Renal pelvis (tissue), 12 donors: ENCODE measurements at places on chromosomes 4 and X.

DNA sequence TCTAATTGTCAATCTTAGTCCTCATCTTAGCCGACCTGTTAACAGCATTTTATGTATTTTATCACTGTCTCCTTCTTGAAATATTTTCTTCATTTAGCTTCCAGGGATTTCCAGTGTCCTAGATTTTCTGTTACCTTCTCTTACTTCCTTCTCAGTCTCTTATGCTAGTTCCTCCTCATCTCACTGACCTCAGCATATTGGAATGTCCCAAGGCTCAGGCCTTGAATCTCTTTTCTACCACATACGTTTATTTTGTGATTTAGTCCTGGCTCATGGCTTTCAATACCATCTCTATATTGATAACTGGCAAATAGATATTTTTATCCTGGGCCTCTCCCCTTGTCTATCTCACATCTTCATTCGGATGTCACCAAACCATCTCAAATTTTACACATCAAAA, 61.1 kb downstream of the IQCM start:
- no peak for DNase-seq

DNA sequence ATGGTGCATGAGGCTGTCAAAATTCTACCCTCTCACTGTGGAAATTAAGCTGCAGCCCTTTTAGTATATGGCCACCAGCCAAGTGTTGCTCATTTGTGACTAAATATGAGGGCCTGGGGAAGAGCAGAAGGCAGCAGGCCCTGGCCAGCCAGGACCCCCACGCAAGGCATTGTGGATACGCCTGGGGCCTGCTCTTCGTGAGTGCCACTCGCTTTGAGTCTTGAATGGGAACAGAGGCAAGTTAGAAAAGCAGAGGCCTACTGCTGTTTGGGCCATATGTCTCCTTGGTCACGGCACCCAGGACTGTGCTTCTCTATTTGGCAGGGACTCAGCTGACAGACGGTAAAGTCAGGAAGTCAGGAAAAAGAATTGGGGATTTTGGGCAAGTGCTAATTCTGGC, 10.9 kb downstream of the RTL5 start:
- no peak for DNase-seq

DNA sequence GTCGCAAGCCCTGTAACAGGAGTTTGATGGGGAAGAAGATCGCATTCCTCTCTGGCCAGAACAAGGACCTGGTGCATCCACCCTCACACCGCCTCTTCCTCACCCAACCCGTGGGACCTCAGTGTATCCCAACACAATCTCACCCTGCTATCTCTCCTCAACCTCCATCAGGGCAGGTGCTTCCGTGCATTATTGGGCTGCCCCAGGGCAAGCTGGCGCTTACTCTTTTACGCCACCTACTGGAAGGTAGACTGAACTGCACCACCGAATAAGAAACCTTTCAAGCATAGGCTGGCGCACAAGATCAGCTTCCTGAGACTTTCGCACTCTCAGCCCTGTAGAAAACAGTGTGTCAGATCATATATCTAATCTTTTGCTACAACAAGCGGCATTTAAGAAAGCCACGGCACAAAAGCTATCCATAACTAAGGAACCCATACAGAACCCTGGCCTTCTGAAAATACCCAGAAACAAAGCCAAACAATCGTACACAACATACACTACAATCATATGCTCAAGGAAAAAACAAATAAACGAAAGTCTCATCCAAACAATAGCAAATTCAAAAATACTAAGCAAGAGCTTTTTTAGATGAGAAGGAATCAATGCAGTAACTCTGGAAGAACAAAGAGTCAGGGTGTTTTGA, 209.3 kb downstream of the UGT8 start:
- DNase-seq = no peak

- no peak for DNase-seq
These were observed 115.0 kb upstream of the TEX13C start for GRCh38 chrX:125204681-125205132.

DNA sequence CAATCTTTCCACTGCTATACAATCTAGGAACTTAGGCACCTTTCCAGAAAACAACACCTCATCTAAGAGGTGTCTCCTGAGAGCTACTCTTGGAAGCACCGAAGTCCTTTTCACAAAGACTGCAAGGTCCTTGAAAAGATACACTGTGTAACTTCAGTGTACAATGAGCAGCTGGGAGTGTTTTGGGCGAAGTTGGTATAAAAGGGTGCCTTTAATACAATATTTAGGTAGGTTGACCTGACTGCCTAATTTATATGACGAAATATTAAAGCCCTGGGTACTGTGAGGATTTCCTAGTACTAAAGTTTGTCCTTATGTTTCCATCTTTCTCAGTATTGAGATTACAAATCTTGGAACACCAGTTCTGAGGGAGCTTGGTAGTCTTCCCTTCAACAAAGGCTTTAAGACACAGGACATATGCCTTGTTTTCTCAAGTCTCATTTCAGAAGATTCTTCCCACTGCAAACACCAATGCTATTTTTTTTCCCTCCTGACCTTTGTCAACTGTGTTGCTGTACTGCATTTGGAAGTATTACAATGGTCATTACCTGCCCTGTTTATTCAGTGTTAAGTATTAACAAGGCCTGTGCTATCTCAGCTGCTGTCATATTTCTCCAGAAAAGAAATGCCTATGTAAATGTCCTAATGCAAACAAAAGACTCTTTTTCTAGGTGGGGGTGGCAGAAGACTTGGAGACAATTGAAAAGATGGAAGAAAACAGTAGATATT, 134.2 kb downstream of the MAML3 start:
- no peak for DNase-seq

GRCh38 chr4:68218044-68218443, 27.4 kb downstream of the TMPRSS11B start:
- DNase-seq = no peak

GRCh38 chrX:124548571-124548970, 202.2 kb downstream of the SH2D1A start:
- DNase-seq = no peak

GRCh38 chrX:8848911-8849310, 47.7 kb upstream of the FAM9A start:
- no peak for DNase-seq

- no peak for DNase-seq
These were observed 6.1 kb upstream of the CYSLTR1 start for GRCh38 chrX:78333521-78333920.

DNA sequence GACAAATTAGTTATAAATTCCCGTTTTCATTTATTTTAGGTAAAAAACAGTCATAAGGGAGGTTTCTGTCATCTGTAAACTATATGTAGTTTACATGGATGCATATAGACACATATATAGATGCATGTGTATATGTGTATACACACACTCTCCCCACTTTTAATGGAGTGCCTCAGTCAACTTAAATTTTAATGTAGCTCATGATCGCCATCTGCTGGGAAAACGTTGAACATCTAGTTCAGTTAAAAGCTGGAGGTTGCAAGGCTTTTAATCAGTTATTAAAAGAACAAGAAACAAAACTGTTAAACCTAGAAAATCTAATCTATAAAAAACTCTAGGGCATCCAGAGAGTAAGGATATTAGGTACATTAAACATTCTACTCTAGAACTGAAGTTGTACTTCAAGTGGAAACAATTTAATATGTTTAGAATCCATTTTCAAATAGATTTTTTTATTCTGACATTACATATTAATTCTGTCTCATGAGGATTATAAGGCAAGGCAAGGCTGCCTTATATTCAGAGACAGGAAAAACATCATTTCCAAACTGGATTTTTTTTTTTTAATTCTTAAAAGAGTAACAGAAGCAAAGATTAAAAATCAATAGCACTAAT, 122.6 kb downstream of the SHISA3 start:
- DNase-seq = peak; percentile 56

DNA sequence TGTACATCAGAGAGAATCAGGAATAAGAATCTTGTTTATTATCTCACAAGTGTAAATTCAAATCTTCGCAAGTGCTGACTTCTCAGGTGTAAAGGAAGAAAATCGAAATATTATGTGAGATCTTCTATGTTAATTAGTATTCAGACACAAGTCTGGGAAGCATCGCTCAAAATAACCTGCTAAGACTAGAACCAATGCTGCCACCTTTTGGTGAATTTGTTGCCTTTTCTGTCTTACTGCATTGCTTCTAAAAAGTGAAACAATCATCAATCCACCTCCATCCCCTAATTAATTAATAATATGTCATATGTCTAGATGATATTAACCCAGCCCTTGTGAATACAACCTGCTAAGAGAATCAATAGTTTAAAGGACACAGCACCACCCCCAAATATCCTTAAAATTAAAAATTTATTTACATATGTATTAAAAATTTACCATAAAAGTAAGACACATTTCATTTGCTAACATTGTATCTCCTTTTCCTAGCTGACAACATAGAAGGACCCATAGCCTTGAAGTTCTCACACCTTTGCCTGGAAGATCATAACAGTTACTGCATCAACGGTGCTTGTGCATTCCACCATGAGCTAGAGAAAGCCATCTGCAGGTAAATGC, 3.5 kb downstream of the EPGN start:
- peak; percentile 52 for DNase-seq

DNA sequence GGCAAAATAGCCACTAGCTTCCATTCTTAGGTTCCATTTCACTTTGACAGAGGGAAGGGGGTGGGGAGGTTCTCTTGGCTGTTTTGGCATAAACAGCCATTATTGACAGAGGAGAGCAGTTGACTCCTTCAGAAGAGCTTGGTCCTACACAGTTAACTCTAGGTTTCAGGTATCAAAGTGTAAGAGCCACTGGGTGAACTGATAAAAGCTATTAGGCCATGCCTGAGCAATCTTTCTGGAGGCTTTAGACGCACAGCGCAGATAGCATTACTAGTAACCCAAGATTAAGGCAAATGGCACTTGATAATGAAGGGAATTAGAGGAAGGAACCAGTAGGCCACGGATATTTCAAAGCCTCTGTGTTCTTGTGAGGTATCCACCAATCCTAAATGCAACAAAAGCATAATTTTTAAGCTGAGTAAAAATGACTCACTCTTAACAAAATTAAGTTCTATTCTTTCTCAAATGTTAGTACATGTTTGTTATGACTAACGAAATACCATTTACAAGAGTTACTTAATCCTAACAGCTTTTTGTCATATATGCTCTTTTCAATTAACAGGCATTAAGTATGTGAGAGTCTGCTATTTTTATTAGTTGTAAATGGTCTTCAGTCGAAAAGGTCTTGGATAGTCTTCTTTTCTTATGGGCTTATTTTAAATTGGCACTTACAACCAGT, 53.6 kb downstream of the SLC7A11 start:
- DNase-seq = peak; percentile 24

- no peak for DNase-seq
These were observed 7.0 kb downstream of the RS1 start for GRCh38 chrX:18664947-18665346.

GRCh38 chr4:169567916-169568315, 44.5 kb downstream of the NEK1 start:
- no peak for DNase-seq

DNA sequence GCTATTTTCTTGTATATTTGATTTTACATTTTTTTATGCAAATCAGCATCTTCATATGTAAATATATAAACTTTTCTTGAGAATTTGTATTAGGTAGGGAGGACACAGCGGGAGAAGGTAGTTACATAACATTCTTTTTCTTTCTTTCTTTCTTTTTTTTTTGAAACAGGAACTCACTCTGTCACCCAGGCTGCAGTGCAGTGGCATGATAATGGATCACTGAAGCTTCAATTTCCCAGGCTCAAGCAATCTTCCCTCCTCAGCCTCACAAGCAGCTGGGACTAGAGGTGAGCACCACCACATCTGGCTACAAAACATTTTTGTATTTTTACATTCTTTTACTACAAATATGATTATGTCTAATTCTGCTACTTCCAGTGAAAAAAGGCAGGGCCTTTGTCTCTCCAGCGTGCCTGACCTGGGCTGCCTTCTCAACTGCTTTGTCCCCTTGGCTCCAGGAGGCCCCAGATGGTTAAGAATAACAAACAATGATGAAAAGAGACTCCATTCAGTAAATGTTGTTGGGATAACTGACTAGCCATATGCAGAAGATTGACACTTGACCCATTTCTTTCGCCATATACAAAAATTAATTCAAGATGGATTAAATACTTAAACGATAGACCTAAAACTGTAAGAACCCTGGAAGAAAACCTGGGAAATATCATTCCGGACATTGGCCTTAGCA, 46.5 kb upstream of the FAT4 start:
- DNase-seq = no peak

DNA sequence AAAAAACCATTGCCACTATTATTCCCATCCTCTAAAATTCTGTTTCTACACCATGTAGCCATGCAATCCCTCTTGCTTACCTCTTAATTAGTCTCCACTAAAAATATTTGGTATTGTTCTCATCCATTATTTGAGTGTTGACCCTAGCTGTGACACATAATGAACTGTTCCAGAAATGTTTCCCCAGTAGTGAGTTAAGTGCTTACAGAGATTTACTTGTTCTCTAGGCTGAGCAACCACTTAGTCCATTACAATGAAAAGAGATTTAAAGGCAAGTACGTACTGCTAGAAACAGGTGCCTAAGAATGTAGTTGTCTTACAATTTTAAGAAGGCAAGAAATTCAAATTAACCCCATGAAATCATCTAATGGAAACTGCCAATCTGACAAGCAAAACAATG, 112.7 kb upstream of the PTPN13 start:
- no peak for DNase-seq
